ENCODE measurements at places on chromosomes 5 and 9.
A peak's percentile ranks its signal among the peaks of the same experiment; 100 is the strongest.

GRCh38 chr5:172766287-172767108 lies 4.5 kb downstream of the DUSP1 start:
- no peak for DNase-seq

DNA sequence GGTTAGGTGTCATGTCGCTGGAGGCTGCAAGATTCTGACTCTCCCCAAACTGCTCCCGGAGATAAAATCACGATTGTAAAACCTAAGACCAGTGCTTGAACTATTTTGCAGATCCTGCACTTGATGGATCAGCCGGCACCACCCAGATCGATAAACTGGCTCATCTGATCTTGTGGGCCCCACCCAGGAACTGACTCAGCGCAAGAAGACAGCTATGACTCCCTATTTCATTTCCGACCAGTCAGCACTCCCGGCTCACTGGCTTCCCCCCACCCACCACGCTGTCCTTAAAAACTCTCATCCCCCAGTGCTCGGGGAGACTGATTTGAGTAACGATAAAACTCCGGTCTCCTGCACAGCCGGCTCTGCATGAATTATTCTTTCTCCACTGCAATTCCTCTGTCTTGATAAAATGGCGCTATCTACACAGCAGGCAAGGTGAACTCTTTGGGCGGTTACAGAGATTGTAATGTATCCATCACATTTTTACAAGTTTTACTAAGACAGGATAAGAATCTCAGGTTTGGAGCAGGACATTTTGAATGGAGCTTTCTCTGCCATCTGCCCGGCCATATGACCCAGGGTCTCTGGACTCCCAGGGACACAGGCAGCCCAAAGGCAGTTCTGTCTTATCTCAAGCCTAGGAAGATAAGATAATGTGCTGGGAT lies 10.6 kb upstream of the PPP1R26 start:
- DNase-seq: no peak

DNA sequence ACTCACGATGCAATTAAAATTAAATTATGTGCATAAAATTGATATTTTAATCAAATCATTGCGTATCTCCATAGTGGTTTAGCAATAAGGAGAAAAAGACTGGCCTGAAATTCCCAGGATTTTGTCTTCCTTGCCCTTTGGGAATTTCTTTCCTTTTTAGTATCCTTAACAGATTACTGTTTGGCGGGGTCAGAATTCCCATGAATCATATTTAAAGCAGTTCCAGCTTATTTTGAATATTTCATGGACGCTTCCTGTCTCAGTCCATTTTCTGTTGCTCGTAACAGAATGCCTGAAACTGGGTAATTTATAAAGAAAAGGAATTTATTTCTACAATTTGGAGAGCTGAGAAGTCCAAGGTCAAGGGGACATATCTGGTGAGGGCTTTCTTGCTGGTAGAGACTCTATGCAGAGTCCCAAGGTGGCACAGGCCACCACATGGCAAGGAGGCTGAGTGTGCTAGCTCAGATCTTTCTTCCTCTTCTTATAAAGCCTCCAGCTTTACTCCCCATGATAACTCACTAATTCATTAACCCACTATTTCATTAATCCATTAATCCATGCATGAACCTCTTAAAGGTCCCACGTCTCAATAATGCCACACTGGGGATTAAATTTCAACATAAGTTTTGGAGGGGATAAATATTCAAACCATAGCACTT lies 37.8 kb downstream of the CDH6 start:
- no peak for DNase-seq

- no peak for DNase-seq
Measured at GRCh38 chr9:86868616-86869015, 78.7 kb downstream of the GAS1 start.

DNA sequence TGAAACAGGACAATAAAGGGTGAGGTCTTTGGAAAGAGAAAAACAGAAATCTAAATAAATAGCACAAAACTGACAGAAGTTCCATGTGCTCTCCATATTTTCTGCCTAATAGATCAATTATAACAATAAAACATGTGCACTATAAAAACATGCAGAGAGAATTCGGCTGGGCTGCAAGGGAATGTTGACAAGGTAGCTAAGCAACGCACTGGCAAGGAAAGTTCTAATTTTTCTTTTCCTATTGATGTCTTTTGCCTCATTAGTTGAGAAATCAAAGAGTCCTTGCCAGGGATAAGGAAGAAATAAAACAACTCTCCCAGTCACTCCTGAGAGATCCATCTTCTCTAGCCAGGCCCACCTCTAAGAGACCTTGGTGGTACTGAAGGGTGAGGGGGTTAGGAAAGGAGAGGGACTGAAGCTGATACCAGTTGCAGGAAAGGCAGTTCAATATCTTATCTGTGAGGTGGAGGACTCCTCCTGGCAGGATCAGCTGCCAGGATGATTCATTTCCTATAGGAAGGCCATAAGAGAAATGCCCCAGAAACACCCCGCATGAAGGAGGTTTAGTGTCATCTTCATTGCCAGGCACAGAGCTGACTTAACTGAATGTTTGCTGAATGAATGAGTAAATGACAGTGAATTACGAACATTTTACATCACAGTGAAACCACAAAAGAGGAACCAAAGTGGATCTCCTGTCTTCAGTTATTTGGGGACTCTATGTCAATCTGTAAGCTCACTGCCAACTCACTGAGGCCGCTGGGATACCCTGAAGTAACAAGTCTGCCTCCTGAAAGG lies 63.7 kb upstream of the IFNK start:
- no peak for DNase-seq

DNA sequence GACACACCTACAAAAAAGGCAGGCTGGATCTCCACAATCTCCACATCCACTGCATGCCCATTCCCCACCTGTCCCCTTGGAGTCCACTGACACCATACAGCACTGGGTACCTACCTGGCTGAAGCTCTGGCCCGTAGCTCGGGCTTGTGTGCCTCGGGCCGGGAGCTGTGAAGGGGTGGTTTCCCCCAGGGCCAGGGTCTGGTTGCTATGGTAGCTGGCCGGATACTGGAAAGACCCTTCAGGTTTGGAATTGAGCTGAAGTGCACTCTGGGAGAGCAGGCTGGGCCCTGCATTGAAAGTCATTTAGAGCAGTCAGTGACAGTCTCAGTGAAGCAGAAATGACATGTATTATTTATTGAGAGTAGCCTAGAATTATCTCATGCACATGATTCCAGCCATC lies 507.3 kb downstream of the CTNND2 start:
- DNase-seq: no peak

DNA sequence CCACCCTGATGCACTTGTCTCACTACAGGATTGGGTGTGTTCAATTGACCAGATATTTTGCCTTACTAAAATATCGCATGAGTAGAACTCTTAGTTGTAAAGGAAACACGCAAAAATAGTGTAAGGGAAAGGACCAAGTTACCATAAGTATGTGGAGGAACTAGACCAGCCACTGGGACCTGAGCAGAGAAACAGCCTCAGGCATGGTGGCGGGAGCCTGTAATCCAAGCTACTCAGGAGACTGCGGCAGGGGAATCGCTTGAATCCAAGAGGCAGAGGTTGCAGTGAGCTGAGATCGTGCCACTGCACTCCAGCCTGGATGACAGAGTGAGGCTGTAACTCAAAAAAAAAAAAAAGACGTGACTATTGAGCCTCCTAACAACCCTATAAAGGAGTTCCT lies 117.9 kb upstream of the SPATA31C2 start:
- no peak for DNase-seq

DNA sequence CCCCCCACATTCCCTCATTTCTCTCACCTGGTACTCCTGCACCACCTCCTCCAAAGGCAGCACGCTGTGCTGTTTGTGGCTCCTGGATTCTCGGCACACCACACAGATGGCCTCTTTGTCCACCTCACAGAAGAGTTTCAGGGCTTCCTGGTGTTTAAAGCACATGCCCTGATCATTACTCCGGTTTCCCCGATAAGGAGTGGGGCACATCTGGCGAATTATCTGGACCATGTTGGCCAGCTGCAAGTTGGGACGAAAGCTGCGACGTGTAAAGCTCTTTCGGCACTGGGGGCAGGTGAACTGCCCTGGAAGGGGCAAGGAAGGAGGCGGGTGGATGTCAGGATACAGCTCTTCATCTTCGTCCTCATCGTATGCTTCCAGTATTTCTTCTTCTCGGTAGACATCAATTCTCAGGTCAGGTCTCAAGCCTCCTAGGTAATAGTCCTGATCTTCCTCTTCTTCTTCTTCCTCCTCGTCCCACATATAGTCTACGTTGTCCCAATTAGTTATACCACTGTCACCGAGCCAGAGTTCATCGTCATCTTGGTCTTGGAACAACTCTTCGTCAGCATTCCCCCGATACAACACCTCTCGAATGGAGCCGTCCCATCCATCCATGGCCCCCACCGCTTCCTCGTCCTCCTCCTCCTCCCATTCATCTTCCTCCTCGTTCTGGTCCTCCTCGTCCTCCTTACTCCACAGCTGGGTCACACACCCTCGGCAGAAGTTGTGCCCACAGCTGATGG lies 796 bp downstream of the TRIM52 start:
- DNase-seq: no peak

GRCh38 chr9:129494113-129494789 lies 126.7 kb downstream of the C9orf50 start:
- no peak for DNase-seq

DNA sequence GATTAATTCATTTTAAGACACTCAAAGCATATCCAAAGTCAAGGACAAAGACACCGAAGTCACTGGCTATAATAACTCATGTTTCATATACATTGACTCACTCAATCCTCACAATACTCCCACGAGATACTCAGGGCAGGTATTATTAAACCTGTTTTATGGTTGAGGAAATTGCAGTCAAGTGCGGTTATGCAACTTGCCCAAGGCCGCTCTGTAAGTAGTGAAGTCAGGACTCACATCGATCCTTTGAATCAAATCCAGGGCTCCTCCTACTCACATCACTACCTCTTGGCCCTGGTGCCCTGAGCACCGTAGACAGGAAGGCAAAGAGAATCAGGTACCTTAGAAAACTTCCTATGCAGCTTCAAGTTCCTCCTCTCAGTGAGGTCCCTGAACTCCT lies 87.8 kb upstream of the APC start:
- DNase-seq: no peak

DNA sequence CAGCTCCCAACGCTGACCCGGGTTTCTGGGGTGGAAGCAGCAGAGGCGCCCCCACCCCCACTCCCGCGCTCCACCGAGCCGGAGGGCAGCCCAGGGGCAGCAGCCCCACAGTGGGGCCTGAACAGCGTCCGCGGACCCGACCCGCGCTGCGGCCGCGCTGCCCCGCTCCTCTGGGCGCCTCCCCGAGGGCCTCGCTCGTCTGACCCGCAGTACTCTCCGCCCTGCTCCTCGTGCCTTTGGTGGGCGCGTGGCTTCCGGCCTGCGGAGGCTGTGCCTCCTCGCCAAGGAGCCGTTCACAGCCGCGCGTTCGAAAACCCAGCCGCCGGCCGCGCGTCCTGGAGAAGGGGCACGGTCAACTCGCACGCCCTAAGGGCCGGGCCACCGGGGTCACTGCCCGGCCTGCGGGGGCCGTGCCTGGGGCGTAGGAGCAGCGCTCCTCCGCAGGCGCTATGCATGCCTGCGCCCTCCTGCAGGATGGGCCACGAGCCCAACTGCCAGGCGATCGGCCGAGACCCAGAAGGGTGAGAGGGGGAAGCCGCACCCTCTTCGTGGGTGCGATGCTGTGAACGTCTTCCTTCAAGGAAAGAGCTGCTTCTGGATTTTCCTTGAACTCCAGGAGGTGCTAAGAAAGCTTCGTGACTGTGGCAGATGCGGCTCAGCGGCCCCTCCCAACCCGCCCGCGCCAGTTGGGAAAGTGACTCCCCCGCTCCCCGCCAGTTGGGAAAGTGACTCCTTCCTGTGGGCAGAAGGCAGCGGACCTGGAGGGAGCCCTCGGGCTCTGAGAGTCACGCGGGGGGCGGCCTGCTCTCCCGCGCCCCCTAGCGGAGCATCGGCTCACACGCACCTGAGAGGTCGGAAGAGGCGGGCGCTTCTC lies 82.7 kb downstream of the HSD17B3 start:
- no peak for DNase-seq

DNA sequence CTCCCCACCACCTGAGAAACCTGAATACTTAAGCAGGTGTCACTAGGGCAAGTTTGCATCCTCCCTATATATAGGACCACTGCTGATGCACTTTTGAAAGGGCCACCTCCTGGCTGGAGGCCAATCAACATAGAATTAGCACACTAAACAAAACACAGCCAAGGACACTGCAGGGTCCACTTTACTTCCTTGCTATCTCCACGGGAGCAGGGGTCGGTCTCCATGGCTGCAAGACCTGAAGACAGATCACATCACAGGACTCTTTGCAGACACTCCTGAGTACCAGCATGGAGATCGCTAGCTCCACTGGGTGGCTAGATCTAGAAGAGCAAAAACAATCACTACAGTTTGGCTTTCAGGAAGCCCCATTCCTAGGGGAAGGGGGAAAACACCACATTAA lies 72.3 kb downstream of the C9orf153 start:
- no peak for DNase-seq

- no peak for DNase-seq
Measured at GRCh38 chr9:15606643-15607472, 54.0 kb downstream of the CCDC171 start.

- DNase-seq: peak; percentile 17
Measured at GRCh38 chr9:69122082-69122548, 52.0 kb upstream of the TJP2 start.

GRCh38 chr5:179878222-179879002 lies 19.8 kb upstream of the MRNIP start:
- DNase-seq: no peak

DNA sequence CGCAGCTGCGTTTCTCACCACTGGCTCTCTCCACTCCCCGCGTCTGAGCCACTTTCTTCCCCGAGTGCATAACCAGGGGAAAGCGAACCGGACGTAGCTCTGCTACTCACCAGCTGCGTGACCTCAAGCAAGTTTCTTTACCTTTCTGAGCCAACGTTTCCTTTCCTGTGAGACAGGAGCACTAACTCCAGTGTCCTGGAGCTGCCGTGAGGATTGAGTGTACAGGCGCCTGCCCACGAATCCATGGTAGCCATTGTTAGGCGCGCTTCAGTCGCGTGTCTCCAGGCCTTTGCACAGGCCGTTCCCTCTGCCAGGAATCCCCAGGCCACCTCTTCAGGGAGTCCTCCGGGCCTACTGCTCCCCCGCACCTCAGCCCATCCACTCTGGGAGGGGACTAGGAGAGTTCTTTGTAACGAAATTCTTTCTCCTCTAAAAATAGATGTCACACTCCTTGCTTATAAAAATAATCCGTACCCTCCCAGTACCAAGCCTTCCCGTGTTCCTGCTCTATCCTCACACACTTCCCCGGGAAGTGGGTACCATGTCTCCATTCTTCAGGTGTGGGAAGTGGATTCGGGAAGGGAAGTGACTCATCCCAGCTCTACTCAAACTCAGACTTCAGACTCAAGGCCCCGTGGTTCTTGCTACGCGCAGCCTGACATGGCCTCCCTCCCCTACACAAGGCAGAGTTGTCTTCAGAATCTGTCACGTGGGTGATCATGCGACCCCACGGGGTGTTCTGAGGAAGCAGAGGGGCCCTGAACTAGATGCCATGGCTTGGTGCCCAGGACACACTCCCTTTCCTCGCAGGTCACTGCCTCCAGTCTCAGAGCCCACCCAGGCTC lies 16.1 kb upstream of the CRB2 start:
- peak; percentile 14 for DNase-seq
